ENCODE measurements at places on chromosomes 6 and 20.

- no peak for DNase-seq
Measured at GRCh38 chr6:79712144-79712543, 81.0 kb downstream of the SH3BGRL2 start.

- no peak for DNase-seq
Measured at GRCh38 chr6:89413006-89413400, 930 bp upstream of the RRAGD start.

- no peak for DNase-seq
Measured at GRCh38 chr6:74768120-74768519, 437.7 kb downstream of the COL12A1 start.

GRCh38 chr20:64036346-64037198, 590 bp downstream of the C20orf204 start:
- DNase-seq: no peak

DNA sequence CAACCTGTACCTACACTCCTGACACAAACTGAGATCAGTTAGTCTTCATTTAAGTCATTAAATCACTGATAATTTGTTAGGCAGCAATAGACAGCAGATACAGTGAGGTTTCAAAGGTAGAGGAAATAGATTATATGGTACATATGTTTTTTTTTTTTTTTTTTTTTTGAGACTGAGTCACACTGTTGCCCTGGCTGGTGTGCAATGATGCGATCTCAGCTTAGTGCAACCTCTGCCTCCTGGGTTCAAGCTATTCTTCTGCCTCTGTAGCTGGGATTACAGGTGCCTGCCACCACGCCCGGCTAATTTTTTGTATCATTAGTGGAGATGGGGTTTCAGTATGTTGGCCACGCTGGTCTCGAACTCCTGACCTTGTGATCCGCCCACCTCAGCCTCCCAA, 38.2 kb upstream of the KIF13A start:
- DNase-seq: no peak

Data from stimulated activated CD4-positive, alpha-beta T cell treated with anti-CD3 and anti-CD28 coated beads, TNF-alpha, amount 100 ng/mL, for 4 hours (primary cell).